Stimulated activated effector memory CD8-positive, alpha-beta T cell treated with anti-CD3 and anti-CD28 coated beads, Interleukin-12 subunit alpha, Interleukin-12 subunit beta, amount 100 ng/mL, for 72 hours (primary cell): ENCODE measurements at places on chromosomes 1 and 21.

GRCh38 chr1:14782741-14783591 is 184.5 kb downstream of the KAZN start:
- no peak for DNase-seq

GRCh38 chr1:201515895-201516294 is 9.0 kb upstream of the CSRP1 start:
- DNase-seq, result no peak

GRCh38 chr1:55781944-55782482 is 566.8 kb upstream of the USP24 start:
- no peak for DNase-seq

DNA sequence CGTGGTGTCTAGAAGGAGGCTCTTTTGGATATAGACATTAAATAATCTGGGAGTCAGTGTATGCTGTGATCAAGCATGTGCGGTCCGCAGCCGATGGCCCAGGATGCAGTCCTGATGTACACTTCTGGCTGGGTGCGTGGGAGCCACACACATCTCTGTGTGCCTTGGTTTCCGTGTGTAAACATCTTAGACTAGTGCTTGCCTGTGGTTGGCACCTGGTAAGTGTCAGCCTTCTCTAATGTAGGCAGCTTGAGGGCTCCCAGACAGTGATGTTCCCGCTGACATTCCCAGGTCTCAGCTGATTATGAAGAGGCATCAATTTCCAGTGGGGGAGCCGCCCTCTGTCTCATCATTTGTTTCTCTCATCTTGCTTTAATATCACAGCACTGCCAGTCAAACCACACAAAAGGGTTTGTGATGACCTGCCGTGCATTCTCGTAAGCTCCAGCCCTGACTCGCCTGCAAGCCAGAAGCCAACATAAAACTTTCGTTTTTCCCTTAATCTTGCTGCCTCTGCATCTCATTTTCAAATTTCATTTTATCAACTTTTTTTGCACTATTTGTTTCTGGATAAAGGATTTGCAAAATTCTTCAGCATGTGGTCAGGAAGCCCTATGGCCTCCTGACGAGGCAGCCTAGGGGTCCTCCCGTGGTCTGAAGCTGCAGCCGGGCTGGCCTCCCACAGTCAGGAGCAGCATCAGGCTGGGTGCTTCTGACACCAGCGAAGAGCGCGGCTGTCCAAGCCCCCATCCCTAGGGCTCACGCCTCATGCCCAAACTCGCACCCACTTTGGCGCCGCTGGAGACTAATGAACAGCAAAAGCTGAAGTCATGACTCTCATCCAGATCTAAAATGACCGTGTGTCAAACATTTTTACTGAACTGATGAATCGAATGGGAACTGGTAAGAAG is 28.1 kb downstream of the PDE9A start:
- no peak for DNase-seq

GRCh38 chr1:220726634-220727033 is 21.5 kb upstream of the MTARC2 start:
- DNase-seq, result no peak

DNA sequence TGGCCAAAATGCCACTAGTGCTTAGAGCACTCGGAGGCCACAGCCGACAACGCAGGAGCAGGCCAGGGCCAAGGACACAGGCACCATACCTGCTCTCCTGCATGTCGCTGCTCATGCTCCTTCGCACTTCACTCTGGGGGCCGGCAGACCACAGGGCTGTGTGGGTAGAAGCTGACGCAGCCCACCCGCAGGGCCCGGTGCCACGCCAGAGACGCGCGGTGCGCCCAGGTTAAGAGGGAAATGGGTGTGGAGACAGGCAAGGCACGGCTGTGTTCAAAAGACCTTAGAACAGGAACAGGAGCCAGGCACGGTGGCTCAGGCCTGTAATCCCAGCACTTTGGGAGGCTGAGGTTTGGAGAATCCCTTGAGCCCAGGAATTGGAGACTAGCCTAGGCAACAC is 13.6 kb upstream of the PRDM15 start:
- no peak for DNase-seq

GRCh38 chr1:151013518-151013917 is 5.3 kb downstream of the PRUNE1 start:
- no peak for DNase-seq

GRCh38 chr1:101043776-101044175 is 18.2 kb upstream of the DPH5 start:
- DNase-seq, result no peak

- no peak for DNase-seq
These were observed 20.1 kb downstream of the SCAF4 start for GRCh38 chr21:31711745-31712285.

GRCh38 chr1:105072446-105072845 is 1322.7 kb downstream of the AMY1C start:
- DNase-seq, result no peak

DNA sequence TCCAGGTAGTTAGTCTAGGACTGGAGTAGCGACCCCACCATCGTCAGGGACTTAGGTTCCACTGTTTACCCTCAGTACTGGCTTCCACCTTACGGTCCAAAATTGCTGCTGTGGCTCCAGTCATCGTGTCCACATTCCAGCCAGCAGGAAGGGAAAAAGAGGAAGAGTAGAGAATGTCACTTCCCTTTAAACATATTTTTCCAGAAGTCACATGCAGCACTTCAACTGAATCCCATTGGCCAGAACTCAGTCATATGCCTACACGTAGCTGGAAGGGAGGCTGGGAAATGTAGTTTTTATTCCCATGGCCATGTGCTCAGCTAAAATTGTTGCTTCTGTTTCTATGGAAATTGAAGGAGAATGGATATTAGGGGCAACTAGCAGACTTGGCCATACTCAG is 84.1 kb upstream of the SELENON start:
- DNase-seq, result no peak

DNA sequence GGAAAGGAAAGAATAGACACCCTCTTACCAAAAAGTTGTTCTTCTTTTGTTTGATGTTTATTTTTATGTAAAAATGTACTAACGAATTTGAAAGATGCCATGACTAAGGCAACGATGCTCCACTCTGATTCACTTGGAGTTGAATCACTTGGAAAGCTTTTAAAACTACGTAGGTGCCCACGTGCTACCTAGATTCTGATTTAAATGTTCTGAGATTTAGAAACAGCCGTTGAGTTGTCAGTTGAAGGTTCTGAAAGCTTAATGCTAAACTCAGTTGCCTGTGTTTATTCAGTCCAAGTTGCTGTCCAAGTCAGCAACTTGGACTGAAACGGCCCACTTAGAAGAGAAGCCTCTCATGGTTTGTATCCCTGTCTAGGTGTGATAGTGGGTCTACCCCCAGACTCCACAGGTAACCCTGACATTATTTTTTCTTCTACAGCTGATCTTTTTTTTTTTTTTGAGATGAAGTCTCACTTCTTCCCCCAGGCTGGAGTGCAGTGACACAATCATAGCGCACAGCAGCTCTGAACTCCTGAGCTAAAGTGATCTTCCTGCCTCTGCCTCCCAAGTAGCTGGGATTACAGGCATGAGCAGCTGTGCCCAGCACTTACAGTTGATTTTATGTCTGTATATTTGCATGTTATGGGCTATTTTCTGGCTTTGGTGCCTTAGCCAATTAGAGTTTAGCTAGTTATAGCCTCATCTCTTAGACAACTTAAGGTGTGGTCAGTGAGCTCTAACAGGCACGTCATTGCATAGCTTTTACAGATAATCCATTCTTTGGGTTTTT is 1.4 kb upstream of the VAMP4 start:
- no peak for DNase-seq

- no peak for DNase-seq
These were observed 85.9 kb upstream of the IVNS1ABP start for GRCh38 chr1:185402930-185403329.

GRCh38 chr1:16913181-16913832 is 8.4 kb upstream of the CROCC start:
- DNase-seq, result no peak

- no peak for DNase-seq
These were observed 11.8 kb upstream of the SRM start for GRCh38 chr1:11071463-11072215.

DNA sequence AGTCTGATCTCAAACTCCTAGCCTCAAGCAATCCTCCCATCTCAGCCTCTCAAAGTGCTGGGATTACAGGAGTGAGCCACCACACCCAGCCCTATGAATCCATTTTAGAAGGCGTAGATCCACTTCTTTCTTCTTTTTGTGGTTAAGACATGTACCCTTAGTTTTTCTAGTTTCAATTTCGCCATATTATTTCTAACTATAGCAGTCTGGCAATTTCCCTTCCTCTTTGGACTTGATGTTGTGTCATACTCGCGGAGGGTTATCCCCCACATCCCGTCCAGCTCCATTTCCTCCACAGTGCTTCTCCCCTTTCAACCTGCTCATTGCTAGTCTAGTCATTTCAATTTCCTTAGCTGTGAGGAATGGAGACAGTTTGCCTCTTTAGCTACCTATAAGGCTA is 5.2 kb upstream of the LRRC8D start:
- no peak for DNase-seq

DNA sequence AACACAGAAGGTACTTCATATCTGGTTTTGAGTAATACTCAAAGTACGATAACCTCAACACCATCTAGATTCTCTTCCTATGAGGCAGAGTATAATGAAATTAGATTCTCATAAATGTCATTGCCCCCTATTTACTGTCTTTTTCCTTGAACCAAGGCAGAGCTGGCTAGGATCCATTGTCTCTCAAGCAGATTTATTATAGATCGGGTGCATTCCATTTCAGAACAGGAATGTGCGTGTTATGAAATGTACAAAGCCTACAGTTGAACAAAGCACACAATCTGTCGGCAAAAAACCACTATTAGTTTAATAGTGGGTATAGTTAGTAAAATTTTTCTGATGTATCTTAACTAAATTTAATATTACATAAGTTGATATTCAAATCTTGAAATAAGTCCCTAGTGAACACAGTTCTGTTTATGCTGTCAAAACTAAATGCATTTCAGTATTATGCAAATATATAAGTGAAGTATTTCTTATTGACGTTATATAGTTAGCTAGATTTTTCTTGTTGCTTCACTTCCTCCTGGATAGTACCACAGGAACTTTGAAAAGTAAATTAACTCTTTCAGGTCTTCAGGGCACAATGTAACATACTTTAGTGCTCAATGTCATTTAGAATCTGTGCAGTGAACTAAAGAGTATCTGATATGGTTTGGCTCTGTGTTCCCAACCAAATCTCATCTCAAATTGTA is 92.1 kb downstream of the DDAH1 start:
- no peak for DNase-seq

GRCh38 chr1:209048941-209049669 is 534.4 kb upstream of the CAMK1G start:
- DNase-seq, result no peak

- DNase-seq, result no peak
These were observed 75.4 kb downstream of the LRRC53 start for GRCh38 chr1:74437035-74437434.

- no peak for DNase-seq
These were observed 43.9 kb upstream of the POFUT2 start for GRCh38 chr21:45331531-45332147.

DNA sequence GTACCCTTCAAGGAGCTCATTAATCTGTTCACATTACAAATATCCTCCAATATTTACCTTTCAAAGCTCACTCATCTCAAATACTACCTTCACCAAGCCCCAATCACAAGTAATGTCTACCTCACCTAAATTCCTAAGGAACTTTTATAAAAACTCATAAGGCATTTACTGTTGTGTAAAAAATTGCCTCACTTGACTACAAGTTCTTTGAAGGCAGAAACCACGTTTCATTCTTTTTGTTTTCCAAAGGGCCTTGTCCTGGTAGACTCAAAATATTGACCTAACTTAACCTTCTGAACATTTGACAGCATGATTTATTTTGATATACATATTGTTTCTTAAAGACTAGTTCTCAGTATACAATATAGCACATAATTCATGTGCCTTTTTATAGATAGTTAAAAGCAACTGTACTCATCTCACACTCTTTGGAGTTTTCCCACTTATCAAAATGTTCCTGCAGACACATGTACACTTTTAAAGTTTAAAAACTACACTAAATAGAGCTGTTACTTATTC is 2.5 kb downstream of the USP33 start:
- DNase-seq, result no peak

DNA sequence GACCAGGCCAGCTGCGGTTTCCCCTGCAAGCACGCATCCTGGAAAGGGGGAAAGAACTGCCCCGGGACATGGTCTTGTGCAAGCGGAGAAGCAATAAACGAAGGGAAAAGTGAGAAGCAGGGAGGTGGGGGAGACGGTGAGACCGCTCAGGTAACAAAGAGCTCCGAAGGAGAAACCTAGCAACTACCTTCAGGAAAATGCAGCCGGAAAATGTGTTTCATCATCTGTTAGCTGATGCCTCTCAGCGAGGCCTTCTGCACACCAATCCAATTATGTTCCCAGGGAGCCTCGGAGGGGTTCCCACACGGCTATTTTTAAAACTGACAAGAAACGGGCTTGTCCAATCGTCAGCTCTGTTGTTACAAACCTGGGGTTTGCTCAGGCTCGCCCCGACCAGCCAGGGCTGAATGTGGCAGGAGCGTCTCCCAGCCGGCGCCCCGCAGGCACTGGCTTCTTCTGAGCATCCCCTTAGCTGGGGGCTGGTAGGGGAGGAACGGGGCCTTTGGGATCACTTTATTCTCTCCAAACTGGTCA is 3.4 kb downstream of the RIPK4 start:
- no peak for DNase-seq

- DNase-seq, result no peak
These were observed 107.2 kb downstream of the RGS2 start for GRCh38 chr1:192916021-192916420.

DNA sequence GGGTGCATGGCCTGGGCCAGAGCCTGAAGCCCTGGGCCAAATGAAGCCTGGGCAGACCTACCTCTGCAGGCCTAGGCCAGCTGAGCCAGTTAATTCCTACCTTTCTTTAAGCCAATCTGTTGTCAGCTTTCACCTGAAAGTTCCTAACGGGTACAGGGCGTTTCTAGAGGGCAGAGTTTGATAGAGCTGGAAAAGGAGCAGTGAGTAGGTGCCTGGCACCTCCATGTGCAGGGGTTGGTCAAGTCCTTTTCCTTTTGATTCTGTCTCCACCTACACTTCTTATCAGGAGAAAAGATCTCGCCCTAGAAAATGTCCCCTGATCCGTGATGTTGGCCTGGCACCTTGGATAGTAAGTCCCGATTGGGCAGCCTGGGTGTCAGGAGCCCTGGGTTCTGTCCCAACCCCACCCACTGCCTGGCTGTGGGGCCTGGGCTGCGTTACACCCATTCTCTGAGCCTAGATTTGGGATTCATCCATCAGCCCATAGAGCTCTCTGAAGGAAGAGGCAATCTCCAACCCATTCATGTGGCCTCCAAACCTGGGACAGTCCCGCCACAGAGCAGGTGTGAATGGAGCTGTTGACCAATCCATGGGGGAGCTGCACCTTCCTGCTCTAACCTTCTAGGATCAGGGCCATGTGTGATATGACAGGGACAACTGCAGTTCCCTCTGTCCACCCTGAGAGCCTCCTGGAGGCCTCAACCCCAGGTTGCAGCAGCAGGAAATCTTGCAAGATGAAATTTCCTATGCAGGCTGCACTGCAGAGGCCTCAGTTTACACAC is 304.3 kb downstream of the MATN1 start:
- no peak for DNase-seq

GRCh38 chr1:13517193-13517812 is 3.5 kb upstream of the LRRC38 start:
- no peak for DNase-seq
